ENCODE measurements at places on chromosomes 2 and 18.

DNA sequence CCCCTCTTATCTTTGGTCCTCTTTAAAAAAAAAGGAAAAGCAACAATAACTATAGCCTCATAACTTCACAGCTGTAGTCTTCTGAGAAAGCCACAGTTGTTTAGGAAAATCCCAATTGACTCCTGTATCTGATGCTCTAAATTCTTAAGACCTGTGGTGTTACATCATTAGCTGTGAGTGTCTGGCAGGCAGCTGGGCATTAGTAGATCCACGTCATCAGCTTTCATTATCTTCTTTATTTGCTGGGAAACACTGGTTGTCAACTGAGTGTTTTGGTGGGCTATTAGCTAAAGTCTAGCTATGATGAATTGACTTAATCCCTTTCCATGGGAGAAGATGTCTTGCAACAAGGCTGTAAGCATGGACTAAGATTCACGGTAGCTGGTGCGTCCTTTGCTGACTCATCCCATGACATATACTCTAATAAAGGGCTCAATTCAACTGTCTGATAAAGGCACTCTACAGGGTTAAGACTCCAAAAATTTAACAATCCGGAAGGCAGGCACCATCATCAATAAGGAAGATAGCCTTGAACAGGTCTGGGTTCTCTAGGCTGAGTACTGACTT, 517.2 kb downstream of the PLCL1 start:
- DNase-seq: no peak

DNA sequence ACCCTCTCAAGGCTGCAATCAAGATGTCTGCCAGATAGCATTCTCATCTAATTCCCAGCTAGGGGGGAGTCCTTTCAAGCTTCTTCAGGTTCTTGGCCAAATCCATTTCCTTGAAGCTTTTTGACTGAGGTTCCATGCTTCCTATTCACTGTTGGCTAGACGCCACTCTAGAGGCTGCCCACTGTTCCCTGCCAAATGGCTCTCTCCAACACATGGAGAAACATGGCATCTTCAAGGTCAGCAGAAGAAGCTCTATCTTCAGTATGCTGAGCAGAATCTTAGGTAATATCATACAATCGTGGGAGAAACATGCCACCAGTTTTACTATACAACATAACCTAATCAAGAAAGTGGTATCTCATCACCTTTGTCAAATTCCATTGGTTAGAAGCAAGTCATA, 1985.1 kb upstream of the CELF4 start:
- no peak for DNase-seq

DNA sequence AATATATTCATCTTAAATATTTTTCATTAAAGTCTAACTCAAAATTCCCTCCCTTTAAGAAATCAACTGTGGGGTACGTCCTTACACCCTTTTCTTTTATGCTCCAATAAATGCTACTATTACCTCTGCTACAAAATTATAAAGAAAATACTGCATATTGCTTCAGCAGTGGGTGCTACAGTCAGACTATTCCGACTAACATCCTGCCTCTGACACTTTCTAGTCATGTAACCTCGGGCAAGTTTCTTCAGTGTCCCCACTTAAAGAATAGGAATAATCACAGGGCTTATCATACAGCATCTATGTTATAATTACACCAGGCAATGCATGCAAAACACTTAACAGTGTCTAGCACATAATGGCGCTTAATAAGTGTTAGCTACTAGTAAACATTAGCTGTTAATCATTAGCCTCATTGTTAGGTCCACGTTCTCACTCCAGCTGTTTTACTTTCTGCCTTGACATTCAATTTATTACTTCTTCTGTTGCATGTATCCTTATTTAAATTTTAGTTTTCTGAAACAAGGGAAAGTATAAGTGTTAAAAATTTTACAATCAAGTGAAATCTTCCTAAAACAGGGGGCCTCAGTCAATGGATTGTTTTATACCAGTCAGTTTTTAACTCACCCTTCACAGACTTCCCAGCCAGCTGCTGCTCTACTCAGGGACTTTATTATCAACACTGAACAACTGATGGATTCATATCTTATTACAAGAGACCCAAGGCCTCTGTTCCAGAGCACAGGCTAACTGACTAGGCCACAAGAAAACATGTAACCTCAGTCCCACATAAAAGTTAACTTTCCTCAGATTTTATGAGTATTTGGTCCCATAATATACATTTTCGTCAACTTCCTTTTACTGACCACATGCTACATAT, 54.0 kb downstream of the CLASP1 start:
- DNase-seq: peak; percentile 48

GRCh38 chr2:955829-956731, 5.4 kb downstream of the SNTG2 start:
- DNase-seq: no peak

GRCh38 chr18:48638451-48638850, 99.6 kb downstream of the CTIF start:
- no peak for DNase-seq

DNA sequence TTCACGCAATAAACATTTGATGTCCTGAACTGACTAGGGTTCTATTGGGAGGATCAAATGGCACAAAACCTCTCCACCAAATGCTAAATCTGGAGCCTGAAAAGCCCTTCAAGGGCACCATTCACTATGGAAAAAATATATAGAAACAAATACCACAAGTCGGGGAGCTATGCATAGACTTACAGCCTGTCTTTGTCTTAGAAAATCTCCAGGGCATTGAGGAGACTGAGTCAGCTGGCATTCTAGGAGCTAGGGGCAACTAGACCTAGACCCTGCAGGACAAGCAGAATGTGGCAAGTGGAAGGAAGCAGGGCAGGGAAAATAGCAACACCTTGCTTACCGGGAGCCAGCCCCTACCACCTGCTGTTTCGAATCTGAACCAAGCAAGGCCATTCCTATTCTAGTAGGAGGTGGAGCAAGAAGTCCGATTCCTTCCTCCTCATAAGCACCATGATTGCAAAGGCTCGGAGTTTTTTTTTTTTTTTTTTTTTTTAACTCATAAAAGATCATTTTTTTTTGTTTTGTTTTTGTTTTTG, 77.8 kb downstream of the DDX1 start:
- DNase-seq: no peak

- DNase-seq: peak; percentile 56
These were observed 26.4 kb downstream of the RTP5 start for GRCh38 chr2:241895712-241896641.

DNA sequence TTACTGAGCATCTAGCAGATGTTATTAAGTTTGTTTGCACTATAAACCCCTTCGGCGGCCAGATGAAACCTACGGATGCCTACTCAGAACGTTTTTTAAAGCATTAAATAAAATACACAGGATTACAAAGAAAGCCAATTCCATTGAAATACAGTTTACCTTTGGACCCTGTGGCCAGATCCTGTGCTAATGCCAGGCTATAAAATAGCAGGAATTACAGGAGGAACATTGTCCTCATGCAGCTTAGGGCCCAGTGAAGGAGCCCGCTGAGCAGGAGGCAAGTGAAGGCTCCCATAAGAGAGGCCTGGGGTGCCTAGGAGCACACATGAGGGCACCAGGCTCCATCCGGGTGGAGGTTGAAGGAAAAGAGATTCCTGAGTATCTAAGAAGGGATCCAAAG, 310.4 kb downstream of the MTX2 start:
- no peak for DNase-seq

DNA sequence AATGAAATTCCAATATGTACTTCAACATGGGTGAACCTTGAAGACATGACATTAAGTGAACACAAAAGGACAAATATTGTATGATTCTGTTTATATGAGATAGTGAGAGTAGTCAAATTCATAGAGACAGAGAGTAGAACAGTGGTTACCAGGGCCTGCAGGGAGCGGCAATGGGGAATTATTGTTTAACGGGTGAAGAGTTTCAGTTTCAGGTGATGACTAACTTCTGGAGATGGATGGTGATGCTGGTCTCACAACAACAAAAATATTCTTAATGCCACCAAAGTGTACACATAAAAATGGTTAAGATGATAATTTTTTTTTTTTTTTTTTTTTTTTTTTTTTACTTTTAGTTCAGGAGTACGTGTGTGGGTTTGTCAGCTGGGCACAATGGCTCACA, 109.4 kb upstream of the TMEM200C start:
- no peak for DNase-seq

DNA sequence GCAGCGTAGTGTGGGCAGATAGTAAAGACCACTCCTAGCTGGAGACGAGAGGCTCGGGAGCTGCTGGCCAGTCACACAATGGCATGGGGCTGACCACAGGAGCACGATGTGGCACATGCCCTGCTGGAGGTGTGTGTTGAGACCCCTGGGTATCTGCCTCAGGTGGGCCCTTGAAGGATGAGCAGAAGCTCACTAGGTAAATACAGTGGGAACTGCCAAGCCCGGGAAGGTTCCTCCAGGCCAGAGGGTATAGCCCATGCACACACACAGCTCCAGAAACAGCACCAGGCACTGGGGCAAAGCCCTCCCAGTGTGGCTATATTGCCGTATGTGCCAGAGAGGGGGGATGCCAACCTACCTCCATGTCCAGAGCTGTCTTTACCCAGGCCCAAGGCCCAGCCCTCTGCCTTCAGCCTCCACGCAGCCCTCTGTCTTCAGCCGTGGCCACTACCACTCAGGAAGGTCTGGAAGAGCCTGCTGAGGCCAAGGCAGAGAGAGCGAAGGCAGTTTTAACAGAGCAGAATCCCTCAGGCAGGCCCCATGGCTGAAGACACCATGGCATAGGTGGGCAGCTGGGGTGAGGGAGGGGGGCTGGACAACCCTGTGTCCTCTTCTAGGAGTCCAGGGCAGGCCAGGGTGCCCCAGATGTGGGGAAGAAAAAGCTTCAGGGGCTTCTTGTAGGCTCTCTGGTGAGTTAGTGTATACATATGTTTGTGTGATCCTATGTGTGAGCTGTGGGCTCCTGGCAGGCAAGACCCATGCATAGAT, 7.0 kb upstream of the ARID5A start:
- DNase-seq: no peak

DNA sequence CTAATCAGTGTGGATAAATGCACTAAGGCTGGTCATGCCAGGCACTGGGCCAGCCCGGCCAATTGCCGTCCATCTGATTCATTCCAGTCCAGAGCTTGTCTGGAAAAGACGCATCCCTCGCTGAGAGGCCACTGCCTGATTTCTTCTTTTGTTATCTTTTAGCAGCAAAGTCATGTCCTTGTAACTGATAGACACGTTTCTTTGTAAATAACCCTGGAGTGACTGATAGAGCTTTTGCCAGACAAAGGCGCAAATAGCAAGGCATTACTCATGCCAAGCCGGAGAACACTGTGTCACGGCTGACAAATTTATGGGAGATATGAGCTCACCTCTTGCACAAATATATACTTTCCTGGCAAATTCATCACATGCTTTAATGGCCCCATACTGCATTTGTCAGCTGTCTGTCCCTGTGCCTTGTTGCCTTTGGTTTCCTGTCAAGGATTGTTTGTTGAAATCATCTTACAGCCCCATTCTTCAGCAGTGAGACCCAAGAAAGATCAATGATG, 164.4 kb downstream of the ETAA1 start:
- DNase-seq: peak; percentile 48

DNA sequence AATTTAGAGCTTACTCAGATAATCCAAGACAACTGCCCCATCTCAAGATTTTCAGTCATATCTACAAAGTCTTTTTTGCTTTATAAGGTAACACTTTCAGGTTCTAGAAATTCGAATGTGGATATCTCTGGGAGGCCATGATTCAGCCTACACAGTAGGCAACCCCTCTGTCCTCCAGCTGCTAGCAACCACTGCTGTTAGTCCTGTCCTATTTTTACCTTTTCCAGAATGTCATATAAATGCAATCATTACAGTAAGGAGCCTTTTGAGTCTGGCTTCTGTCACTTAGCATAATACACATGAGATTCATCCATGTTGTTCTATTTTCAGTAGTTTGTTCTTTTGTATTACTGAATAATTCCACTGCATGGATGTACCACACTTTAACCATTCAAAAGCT, 28.5 kb upstream of the MARCHF7 start:
- DNase-seq: no peak

DNA sequence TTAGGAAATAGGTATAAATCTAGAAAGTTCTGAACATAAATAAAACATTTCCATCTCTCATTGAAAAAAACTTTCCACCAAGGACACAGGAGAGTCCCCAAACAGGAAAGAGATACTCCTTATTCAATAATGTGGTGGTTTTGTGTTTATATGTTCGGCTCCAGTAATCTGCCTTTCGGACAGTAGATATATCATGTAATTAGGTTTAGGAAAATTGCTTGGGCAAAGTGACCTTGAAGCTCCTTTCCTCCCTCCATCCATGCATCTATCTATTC, 69.6 kb downstream of the DDX1 start:
- no peak for DNase-seq

Data from small intestine (tissue), 16 donors.